ENCODE measurements at places on chromosomes 1 and 21.

DNA sequence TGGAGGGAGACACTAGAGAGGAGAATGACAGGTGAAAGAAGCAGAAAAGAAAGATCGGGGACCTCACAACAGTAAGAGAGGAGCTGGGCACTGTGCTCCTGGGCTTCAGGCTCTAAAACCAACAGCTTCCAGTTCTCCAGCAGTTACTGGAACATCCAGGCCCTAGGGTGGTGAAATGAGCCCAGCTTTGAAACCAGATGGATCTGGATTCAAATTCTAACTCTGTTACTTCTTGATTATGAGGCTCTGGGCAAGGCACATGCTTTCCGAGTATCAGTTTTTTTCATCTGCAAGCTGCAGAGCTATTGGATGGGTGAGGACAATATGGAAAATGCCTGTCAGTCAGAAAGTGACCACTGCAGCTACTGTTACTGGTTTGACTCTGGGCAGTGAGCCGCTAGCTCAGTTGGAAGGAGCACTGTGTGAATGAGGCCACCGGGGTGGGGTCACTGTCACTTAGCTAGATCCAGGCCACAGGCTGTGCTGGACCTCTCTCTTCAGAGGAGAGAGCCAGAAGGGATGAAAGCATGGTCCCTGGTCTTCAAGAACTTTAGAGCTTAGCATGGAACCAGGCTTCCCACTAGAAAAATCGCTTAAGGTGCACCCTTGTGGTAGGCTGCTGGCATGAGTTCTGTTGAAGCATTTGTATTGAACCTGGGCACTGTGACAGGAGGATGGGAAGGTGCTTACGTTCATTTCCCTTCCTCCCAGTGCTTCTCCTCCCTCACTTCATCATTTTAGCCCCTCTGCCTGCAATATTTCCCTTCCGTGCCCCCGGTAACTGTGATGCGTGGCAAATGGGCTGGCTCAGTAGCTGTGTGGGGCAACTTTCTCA lies 12.2 kb downstream of the PLEKHO1 start:
- no peak for DNase-seq

DNA sequence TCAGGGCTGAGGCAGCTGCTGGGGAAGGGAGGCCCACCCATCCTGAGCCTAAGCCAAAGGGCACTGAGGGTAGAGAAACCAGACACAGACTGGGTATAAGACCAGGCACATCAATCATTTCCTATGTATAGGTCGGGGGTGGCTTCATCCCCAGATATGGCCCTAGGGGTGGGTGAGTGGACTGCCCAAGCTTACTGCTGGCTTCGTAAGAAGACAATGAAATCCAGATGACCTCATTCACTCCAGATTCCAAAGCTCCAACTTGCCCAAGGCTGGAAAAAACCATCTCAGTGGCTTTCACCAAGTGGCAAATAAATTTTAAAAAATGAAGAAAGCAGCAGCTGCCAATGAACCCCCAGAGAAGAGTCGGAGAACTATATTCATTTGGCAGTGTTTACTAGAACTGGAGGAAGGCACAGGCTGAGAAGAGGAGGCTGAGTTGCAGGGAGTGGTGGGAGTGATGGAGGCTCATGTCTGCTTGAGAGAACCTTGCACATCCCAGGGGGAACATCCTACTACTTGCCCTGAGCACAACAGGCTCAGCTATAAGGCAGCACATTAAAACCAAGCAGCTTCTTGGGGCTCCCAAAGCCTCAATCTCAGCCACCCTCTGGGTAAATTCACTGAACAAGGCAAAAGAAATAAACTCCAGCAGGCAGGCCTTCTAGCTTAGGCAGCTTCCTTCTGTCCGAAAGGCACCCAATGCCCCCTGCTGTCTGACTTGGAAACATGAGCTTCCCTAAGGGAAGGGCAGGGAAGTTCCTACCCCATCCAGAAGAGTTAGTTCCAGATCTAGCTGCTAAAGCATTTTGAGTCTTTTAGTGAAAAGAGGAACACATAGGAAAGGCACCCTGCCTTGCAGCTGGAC lies 14.1 kb downstream of the PEA15 start:
- DNase-seq: no peak

GRCh38 chr1:55320891-55321290 lies 105.7 kb upstream of the USP24 start:
- no peak for DNase-seq

GRCh38 chr21:37821786-37822450 lies 94.3 kb downstream of the KCNJ6 start:
- no peak for DNase-seq

DNA sequence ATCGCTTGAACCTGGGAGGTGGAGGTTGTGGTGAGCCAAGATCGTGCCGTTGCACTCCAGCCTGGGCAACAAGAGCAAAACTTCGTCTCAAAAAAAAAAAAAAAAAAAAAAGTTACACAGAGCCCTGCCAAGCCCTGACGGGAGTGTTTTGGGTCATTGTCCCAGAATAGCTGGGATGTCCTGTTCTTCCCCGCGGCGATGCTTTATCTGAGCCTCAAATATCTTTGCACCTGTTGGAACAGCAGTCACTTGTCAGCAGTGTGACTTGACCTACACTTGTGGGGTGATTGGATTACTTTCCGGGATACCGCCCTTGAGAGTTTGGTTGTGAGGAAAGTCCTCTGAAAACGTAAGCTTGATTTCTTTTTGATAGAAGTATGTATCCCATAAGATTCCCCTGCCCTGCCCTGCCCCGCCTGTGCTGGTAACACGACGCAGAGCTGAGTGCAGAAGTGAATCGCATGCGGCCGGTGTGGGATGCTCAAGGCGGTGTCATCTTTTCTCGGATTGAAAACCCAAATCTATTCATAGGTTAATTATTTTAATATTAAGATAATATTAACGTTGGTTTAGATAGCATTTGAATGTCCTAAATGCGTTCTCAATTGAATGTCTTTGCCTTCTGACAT lies 50.9 kb downstream of the PCNT start:
- no peak for DNase-seq
